Endothelial cell of umbilical vein (primary cell): ENCODE measurements at places on chromosomes 3 and 15.

- DNase-seq: no peak
Observed at GRCh38 chr3:116078561-116078960, 366.7 kb downstream of the LSAMP start.

DNA sequence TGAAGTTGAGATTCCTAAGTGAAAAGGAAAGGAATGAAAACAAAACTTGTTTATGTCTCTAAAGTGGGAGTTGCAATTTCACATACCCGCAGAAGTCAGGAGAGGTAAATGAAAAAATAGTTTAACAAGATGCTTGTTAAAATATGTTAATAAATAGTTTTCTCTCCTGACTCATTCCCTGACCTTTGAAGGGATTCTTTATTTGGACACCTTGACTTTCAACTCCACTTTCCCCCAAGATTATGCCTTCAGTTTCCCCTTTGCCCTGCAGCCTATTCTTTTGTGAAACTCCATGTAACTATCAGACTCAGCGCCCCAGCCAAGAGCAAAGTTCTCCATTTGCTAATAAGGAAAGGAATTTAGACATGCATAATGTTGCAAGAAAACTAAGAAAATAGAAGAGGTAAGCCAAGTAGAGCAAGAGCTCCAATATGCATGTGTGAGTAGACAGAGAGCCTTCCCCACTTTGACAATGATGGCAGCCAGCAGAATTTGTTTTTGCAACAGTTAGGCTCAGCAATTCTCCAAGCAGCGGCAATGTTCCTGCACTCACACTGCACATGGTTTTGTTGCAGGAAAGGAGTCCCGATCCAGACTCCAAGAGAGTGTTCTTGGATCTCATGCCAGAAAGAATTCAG lies 61.2 kb downstream of the CD200 start:
- DNase-seq: no peak

DNA sequence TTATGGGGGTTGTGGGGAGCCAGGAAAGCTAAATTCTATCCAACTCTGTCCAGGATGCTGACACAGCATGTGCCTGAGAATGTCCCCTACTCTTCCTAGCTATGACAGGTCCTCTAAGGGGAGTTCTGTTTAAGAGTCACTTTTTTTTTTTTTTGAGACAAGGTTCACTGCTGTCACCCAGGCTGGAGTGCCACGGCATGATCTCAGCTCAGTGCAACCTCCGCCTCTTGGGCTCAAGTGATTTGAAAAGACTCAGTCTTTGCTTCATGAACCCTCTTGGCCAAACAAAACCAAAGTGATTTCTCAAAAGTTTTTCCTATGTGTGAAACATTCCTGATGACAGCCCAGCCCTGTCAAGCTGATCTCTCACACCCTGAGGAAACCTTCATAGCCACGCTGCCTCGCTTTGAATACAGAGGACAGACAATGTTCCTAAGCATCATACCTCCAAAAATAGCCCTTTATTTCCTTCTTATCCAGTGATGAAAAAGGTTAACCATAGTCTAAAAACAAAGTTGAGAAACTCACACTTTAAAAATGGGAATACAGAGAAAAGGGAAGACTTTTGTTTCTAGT lies 105.5 kb upstream of the PROK2 start:
- DNase-seq: no peak

- peak; percentile 60 for DNase-seq
Observed at GRCh38 chr3:56800130-56800831, 1.5 kb downstream of the ARHGEF3 start.

DNA sequence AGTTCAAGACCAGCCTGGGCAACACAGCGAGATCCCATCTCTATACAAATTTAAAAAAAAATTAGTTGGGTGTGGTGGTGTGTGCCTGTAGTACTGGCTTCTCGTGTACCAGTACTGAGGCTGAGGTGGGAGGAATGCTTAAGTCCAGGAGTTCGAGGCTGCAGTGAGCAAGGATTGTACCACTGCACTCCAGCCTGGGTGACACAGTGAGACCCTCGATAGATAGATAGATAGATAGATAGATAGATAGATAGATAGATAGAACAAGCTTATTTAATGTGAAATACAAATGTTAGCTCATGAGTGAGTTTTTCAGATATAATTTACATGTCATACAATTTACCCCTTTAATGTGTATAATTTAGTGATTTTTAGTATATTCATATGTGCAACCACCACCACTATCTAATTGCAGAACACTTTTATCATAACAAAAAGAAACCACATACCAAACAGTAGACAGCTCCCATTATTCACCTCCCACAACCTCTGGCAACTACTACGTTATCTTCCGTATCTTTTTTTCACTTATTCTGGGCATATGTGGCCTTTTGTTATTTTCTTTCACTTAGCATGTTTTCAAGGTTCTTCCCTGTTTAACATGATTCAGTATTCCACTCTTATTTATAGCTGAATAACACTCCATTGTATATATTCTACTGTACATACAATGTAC lies 13.1 kb upstream of the PRRT3 start:
- no peak for DNase-seq
